Muscle of leg (tissue), 16 donors: ENCODE measurements at places on chromosomes 16 and 17. TPM values are rescaled to one million over a fixed set of nuclear protein-coding genes. Genes with fewer than 3 reads are reported as not detected.

DNA sequence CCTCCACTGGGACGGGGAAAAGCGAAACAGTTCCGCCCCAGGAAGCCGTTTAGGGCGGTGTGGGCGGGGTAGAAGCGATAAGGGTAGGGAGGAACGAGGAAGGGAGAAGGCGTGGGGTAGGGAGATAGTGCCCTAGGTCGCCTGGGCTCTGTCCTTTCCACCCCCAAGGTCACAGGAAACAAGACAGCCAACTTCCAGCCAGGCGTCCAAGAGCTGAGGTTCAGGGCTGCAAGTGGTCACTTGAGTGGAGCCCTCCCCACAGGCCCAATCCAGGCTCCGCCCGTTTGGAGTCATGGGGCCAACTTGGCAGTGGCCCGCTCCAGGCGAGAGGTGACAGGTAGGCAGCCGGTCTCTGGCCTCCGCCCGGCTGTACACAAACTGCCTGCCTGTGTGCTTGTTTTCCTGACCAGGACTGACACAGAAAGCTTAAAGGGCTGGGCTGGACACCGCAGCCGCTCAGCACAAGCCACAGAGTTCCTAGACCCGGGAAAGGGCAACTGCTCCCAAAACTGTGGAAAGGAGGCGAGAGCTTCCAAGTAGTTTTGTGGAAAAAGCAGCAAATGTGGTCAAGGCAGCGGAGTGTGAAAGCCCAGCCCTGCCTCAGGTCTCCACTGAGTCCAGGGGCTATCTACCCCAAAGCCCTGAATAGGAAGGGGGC, at the start of gene RILP:
TSS of gene RILP (minus strand) at position 23 of the 658 bp plus-strand sequence. CDS start 62 bp downstream, outside the sequence.
- DNase-seq, result peak; percentile 57

- DNase-seq, result no peak
Observed at GRCh38 chr17:34730816-34731215, 151.4 kb downstream of the TMEM132E start.

GRCh38 chr17:4541328-4542002, 13.7 kb downstream of the MYBBP1A start:
- DNase-seq, result no peak

GRCh38 chr16:55532227-55532626, 23.4 kb downstream of the LPCAT2 start:
- no peak for DNase-seq

DNA sequence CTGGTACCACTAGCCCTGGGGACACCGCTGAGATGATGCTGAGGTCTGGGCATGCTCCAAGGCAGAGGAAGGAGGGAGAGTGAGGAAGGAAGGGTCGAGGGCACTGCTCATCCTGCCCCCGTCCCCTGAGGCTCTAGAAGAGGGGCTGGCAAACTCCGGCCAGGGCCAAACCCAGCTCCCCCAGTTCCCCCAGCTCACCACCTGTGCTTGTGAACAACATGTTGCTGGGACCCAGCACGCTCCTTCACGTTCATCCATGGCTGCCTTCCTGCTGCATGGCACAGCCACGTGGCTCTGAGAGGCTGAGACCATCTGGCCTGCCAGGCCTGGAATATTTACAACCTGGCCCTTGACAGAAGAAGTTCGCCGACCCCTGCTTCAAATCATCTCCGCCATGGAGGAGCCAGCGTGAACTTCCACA, 81.2 kb downstream of the RBFOX3 start:
- DNase-seq, result no peak

DNA sequence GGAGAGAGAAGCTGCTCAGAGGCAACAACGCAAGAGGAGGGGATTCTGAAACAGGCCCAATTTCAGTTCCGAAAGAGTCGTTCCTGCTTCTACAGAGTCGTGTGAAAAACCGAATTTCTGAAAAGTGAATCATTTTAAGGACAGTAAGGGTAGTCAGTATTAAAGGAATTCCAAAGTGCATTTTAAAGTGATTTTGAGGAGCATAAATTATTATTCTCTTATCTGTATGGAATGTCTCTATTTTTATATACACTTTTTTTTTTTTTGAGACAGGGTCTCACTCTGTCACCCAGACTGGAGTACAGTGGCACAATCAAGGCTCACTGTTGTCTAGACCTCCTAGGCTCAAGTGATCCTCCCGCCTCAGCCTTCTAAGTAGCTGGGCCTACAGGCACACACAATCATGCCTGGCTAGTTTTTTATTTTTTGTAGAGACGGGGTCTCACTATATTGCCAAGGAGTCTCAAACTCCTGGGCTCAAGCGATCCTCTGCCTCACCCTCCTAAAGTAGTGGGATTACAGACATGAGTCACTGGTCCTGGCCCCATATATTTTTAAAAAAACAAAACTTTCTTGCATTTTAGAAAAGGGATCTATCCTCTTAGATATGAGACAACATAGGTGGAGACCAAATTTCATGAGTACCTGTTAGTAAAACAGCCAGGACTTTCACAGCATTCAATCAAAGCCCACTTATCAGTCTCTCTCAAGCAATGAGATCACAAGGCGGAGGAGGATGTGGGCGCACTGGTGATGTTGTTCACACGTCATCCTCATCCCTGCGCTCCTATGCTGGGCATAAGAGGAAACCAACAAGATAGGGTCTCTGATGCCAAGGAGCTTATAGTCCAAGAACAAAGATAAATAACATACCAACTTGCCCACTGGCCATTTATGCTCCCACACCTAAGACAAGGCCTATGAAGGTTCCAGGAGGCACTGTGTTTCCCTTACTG, 53.2 kb downstream of the SMG6 start:
- DNase-seq, result no peak

DNA sequence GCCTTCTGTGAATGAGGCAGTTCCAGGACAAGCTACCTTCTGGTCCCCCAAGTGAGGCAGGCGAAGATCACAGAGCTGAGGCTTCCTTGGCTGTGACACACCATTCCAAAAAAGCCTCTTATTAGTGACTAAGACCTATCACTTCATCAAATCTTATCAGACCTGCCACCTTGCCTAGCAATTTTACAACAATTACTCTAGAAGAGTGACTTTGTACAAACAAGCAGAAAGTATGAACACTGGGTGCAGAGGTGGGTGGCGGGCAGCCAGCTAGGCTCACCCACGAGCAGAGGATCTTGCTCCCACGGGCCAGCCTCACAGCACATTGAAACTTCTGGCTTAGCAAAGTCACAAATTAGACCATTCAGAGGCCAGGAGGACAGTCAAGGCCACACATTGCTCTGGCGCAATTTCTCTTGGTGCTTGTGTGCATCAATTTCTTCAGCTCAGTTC, 2.2 kb upstream of the ICAM2 start:
- DNase-seq, result no peak

DNA sequence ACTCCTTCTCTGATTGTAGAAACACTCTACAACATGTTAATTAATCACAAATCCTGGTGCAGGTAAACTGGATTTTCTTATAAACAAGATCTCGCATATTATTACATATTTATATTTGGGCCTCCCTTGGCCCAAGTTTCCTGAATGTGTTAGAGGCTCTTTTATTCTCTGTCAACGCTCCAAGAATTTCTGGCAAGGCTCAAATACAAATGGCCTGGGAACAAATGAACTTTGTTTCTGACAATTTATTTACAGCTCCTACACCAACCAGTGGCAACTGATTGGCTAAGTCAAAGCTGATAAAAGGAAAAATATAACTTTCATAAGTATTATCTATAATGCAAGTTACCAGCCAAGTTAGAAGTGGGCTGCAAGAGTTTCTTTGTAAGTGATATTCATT, 64.9 kb upstream of the CORO6 start:
- DNase-seq, result peak; percentile 81

DNA sequence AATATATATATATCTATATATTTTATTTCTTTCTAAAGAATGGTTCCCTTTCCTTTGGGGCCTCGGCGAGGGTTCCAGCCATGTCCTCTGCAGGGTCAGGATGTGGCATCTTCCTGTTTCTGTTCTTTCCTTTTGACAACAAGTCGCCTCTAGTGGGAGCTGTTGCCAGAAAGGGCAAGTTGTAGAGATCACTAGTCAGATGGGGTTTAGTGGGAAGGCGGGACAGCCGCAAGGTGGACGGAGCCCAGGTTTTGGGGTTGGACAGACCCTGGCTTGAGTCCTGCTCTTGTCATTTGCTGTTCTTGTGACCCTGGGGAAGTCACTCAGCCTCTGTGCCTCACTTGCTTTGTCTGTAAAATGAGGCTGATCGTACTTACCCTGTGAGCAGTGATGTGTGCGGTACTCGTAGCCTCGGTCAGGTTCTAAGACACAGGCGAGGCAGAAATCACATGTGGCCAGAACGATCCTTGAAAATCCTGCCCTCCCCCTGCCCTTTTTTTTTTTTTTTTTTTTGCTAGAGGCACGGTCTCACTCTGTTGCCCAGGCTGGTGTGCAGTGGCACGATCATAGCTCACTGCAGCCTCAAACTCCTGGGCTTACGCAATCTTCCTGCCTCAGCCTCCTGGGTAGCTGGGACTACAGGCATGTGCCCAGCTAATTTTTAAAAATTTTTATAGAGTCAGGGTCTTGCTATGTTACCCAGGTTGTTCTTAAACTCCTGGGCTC, 80.1 kb downstream of the ABCC6 start:
- no peak for DNase-seq

DNA sequence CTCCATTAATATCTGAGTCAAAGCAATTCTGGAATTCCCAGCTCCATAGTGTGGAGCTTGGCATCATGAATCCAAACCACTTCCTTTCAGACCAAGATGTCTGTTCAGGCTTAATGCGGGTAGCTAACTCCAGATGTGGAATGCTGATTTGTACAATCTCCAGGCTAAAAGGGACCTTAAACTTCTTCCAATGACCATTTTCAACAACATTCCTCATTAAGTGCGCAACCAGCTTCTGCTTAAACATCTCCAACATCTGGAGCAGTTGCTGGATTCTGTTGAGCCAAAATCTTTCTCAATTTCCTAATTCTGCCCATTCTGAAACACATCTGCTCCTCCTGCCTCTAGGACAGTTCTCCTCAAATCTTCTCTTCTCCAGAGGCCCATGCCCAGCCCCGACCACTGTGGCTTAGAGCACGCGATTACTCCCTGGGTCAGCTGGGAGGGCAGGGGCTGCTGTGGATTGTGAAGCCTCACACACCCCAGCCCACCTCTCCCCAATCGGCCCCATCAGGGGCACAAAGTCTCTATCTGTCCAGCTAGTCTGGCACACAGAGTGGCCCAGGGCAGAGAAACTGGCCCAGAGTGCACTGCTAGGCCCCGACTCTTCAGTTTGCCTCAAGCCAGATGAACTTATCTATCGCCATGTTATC, 36.2 kb downstream of the ASPA start:
- DNase-seq, result peak; percentile 51

DNA sequence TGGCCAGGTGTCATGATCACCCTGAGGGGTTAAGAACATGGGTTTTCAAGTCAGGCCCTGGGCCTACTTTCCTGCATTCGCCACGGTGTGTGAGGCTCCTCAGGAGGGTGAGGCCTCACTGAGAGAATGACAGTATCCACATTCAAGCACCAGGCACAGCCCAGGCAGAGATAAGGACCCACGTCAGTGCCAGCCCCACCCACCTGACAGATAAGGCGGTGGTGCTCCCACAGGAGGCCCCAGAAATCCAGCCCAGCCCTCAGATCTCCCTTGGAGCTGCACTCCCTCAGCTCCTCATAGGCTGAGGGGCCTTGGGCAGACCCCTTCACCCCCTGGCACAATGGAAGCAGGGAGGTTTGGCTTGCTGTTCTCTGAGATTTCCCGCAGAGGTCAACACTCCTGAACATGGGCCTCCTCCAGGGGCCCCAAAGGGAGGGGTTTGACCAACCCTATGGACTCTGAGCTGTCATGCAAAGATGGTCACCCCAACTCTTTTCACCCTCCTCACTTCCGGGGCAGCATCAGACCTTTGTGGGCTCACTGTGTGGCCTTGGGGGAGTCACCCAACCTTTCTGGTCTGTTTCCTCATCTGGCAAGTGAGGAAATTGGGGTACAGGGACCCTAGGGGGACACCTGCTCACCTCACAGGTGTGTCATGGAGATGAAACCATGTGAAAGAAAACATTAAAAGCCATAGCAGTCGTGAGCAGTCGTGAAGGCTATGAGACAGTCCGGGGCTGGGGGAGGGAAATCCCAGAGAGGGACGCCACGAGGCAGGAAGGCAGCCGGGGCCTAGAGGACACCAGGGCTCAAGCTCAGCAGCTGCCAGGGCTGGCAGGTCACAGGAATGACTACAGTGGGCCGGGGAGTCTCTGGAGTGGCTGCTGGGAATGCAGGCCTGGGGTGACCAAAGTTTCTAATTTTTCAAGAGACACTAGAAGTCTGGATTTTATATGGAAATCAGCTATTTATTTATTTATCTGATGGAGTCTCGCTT, 15.4 kb downstream of the PLLP start:
- DNase-seq, result no peak

GRCh38 chr17:45672301-45672700, 111.8 kb upstream of the CRHR1 start:
- no peak for DNase-seq

GRCh38 chr17:35936063-35936462, 5.5 kb upstream of the RDM1 start:
- DNase-seq, result no peak

DNA sequence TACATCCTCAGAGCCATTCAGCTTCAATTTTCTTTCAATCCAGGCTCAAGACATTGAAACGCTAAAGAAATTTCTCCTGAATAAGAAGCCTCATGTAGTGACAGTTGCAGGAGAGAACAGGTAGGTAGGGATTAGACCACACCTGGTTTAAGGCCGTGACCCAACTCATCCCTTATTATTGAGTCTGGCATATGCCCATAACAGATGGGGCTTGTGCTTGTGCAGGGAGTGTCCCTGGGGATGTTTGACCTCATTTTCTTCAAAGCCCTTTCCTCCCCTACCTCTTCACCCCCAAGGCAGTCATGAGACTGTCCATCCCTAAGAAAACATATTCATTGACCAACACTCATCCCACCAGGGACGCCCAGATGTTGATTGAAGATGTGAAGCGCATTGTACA, 24.3 kb downstream of the SUPT6H start:
- no peak for DNase-seq

- no peak for DNase-seq
Observed at GRCh38 chr16:8614435-8615029, 7.0 kb upstream of the METTL22 start.

ITGB3 gene
- 16.5 TPM for total RNA-seq

TCAP gene
- 286 TPM for total RNA-seq

SNTB2 gene
- 21.2 TPM for total RNA-seq

PDIA2 gene
- 0.84 TPM for total RNA-seq

PYDC1 gene
- not detected for total RNA-seq
